Ascending aorta (tissue), 2 donors: ENCODE measurements at places on chromosomes 16 and 17. TPM values are rescaled to one million over a fixed set of nuclear protein-coding genes. Genes with fewer than 3 reads are reported as not detected.

- H3K36me3 ChIP-seq = no peaks in the 10 kb centered on the region
- H3K4me3 ChIP-seq = no peak overlapping the region
- H3K27me3 ChIP-seq = no peaks in the 10 kb centered on the region
Measured at GRCh38 chr17:15742051-15742795, 10.1 kb downstream of the TBC1D26 start.

GRCh38 chr17:77686903-77687302 lies 271.6 kb upstream of the TNRC6C start:
- H3K36me3 ChIP-seq = no peaks in the 10 kb centered on the region
- no peak overlapping the region for H3K27ac ChIP-seq
- H3K27me3 ChIP-seq = no peaks in the 10 kb centered on the region
- no peak overlapping the region for H3K4me3 ChIP-seq
- H3K4me1 ChIP-seq = no peaks in the 10 kb centered on the region

GRCh38 chr16:58264961-58265479 lies 29.8 kb downstream of the PRSS54 start:
- H3K27me3 ChIP-seq = no peaks in the 10 kb centered on the region
- H3K4me1 ChIP-seq = no peaks in the 10 kb centered on the region
- no peak overlapping the region for H3K27ac ChIP-seq
- DNase-seq = no peak
- H3K4me3 ChIP-seq = no peak overlapping the region
- no peaks in the 10 kb centered on the region for H3K36me3 ChIP-seq

GRCh38 chr17:48240122-48240521 lies 132.6 kb downstream of the SNX11 start:
- H3K27ac ChIP-seq = no peak overlapping the region
- H3K27me3 ChIP-seq = no peaks in the 10 kb centered on the region
- no peaks in the 10 kb centered on the region for H3K36me3 ChIP-seq
- no peak overlapping the region for H3K4me3 ChIP-seq
- DNase-seq = no peak
- H3K4me1 ChIP-seq = no peaks in the 10 kb centered on the region

DNA sequence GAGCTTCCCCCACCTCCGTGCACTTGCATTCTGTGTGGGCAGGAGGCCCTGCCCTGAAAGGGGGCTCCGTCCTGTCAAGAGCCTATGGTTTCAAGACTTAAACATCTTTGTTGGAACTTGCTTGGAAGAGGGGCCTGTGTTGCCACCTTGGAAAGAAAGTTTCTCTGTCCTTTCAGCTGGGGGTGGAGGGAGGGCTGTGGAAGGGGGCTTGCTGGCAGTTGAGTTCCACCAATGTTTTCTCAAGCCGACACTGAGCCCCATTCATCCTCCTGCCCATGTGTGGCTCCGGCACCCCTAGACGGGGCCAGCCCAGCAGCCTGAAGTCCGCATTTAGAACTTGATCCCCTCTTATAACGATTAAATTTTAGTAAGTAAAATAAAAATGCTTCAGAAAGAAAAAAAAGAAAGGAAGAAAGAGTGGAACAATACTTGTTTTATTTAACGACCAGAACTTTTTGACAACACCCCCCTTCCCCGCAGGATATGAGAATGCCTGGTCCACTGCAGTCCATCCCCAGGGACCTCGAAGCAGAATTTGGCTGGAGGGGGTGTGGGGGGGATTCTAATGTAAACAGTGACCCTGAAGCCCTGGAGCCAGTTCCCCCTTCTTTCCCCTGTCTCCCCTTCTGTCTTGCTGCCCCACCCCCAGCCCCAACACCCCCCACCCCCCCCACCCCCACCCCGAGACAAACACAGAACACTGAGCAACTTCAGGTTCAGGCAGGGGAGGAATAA lies 26.9 kb upstream of the CLEC18A start:
- H3K4me3 ChIP-seq = peak overlapping the region; percentile 72
- H3K4me1 ChIP-seq = peaks cover 57% of the 10 kb centered on the region
- no peaks in the 10 kb centered on the region for H3K27me3 ChIP-seq
- peak overlapping the region; percentile 97 for H3K27ac ChIP-seq

- peaks cover 39% of the 10 kb centered on the region for H3K4me1 ChIP-seq
- no peaks in the 10 kb centered on the region for H3K27me3 ChIP-seq
- H3K36me3 ChIP-seq = no peaks in the 10 kb centered on the region
- H3K4me3 ChIP-seq = peak overlapping the region; percentile 39
- peak overlapping the region; percentile 100 for H3K27ac ChIP-seq
Measured at GRCh38 chr17:16286009-16286946, 67.0 kb downstream of the CENPV start.

GRCh38 chr17:50128441-50129352 lies 1.3 kb downstream of the SAMD14 start:
- no peak for DNase-seq
- H3K36me3 ChIP-seq = no peaks in the 10 kb centered on the region
- peak overlapping the region; percentile 89 for H3K4me3 ChIP-seq
- peaks cover 33% of the 10 kb centered on the region for H3K4me1 ChIP-seq
- H3K27ac ChIP-seq = peak overlapping the region; percentile 2
- H3K27me3 ChIP-seq = no peaks in the 10 kb centered on the region

- peaks cover 5% of the 10 kb centered on the region for H3K36me3 ChIP-seq
- H3K27me3 ChIP-seq = no peaks in the 10 kb centered on the region
- no peak overlapping the region for H3K4me3 ChIP-seq
- no peak for DNase-seq
- H3K27ac ChIP-seq = peak overlapping the region; percentile 15
Measured at GRCh38 chr17:21036361-21036881, 6.4 kb downstream of the USP22 start.

DNA sequence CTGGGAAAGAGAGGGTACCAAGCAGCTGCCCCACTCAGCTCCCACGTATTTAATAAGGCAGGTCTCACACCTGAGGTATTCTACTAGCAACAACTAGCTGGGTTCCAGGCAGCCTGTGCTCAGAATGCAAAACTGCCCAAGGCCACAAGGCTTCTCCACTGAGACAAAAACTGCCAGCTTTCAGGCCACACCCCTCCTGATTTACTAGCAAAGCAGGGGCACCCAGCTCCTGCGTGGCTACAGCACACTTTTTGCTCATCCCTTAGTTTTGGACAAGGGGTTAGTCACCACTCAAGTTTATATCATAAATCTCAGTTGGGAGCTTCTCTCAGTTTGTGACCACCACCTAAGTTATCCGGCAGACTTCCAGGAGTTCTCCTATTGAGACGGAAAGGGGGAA lies 494.6 kb downstream of the CDH11 start:
- H3K27me3 ChIP-seq = no peaks in the 10 kb centered on the region
- no peak overlapping the region for H3K4me3 ChIP-seq
- DNase-seq = no peak
- no peaks in the 10 kb centered on the region for H3K36me3 ChIP-seq
- no peak overlapping the region for H3K27ac ChIP-seq

DNA sequence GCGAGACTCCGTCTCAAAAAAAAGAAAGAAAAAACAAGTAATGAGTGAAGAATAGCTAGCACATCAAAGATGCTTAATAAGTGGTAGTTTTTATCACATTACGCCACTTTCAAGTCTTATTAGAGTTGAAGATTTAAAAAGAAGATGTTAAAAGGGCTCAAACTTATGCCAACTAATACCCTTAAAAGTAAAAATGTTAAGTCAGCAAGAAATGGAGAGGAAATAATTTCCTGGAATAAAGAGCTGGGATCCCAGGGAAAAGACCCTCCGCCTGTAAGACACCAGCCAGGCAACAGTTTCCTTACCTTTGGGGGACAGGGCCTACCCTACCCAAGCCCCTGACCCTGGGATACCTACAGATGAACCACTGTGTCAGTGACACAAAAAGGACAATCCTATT lies 3.6 kb downstream of the XPO6 start:
- peaks cover 1% of the 10 kb centered on the region for H3K36me3 ChIP-seq
- no peak overlapping the region for H3K27ac ChIP-seq
- no peak for DNase-seq
- no peak overlapping the region for H3K4me3 ChIP-seq
- H3K4me1 ChIP-seq = peaks cover 11% of the 10 kb centered on the region

DNA sequence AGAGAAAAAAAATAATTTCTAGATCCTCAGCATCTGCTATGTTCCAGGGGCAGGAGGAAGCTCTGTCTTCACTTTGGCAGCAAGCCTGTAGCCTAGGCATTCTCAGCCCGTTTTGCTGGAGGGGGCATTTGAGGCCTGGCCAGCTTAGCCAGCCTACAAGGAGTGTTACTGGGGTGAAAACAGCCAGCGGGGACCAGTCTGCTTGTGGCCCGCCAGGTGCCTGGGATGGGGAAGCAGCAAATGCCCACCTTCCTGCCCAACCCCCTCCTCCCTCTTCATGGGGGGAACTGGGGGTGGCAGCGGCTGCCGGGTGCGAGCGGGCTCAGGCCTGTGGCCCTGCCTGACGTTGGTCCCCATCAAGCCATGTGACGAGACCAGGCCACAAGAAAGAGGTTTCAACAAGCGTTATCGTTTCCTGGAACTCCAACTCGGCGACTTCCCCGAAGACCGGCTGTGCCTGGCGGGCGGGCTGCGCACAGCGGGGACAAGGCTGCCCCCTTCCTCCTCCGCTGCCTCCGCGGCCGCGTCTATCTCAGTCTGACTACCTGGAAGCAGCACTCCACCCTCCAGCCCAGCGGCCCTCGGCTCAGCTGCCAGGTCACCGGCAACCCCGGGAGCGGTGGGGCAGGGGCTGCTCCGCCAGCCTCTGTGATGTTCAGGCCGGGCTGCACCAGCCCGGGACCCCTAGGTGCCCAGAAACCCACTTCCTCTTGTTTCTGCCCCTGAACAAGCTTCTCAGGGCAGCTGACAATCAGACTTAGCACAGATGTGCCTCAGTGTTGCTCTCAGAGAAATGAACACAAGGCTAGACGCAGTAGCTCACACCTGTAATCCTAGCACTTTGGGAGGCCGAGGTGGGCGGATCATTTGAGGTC lies 22.9 kb downstream of the SOCS1 start:
- peaks cover 3% of the 10 kb centered on the region for H3K4me1 ChIP-seq
- H3K36me3 ChIP-seq = no peaks in the 10 kb centered on the region
- H3K27ac ChIP-seq = no peak overlapping the region
- no peak for DNase-seq
- peak overlapping the region; percentile 5 for H3K4me3 ChIP-seq

- no peak for DNase-seq
- H3K27ac ChIP-seq = no peak overlapping the region
- no peaks in the 10 kb centered on the region for H3K36me3 ChIP-seq
- no peaks in the 10 kb centered on the region for H3K27me3 ChIP-seq
- H3K4me3 ChIP-seq = no peak overlapping the region
Measured at GRCh38 chr16:87190288-87191230, 126.6 kb downstream of the C16orf95 start.

- no peaks in the 10 kb centered on the region for H3K27me3 ChIP-seq
- H3K27ac ChIP-seq = no peak overlapping the region
- H3K4me3 ChIP-seq = no peak overlapping the region
- no peak for DNase-seq
Measured at GRCh38 chr17:36730857-36731490, 129.6 kb downstream of the MRM1 start.

- H3K4me3 ChIP-seq = no peak overlapping the region
- H3K4me1 ChIP-seq = no peaks in the 10 kb centered on the region
- H3K27ac ChIP-seq = no peak overlapping the region
- no peak for DNase-seq
Measured at GRCh38 chr16:8716592-8716991, 42.2 kb downstream of the ABAT start.

DNA sequence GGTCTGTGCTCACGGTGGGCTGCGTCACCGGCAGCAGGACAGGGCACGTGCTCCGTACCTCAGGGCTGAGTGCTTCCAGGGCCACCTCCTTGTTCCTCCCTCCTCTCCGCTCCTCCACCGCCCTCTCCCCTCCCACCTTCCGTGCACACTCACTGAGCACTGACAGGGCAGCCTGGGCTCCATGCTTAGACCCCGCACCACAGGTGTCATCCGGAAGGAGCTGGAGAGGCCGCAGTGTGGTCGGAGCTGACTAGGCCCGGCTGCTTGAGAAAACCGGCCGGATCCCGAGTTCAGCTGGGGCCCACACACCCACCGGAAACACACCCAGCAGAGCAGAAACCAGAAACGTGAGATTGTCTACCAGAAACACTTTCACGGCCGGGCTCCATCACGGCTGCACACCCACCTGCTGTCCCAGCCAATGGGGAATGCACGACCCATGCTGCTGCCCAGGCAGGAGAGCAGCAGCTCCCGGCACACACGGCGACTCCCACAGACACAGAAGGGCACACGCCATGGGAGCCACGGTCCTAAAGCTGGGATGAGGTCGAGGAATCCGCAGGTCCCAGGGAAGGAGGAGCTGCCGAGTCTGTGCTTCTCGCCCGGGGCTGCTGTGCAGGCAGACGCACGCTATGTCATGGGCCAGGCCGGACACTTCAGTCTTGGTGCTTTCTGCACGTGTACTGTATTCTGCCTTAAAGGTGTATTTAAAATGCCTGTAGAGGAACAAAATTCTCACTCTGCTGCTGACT lies 55.0 kb upstream of the ZNF469 start:
- no peaks in the 10 kb centered on the region for H3K36me3 ChIP-seq
- no peaks in the 10 kb centered on the region for H3K27me3 ChIP-seq
- no peak for DNase-seq
- H3K4me1 ChIP-seq = peaks cover 6% of the 10 kb centered on the region
- no peak overlapping the region for H3K4me3 ChIP-seq

DNA sequence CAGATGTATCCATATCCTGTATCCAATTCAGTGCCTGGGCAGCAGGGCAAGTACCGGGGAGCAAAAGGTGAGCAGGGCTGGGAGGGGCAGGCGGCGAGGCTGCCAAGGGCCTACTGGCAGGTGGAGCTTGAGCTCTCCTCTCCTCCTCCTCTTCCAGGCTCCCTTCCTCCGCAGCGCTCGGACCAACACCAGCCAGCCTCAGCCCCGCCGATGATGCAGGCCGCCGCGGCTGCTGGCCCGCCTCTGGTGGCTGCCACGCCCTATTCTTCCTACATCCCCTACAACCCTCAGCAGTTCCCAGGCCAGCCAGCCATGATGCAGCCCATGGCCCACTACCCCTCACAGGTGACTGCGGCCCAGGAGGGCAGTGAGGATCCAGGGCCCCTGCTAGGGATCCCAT lies 11.6 kb downstream of the ATXN2L start:
- no peaks in the 10 kb centered on the region for H3K4me1 ChIP-seq
- H3K4me3 ChIP-seq = no peak overlapping the region
- no peak for DNase-seq

DNA sequence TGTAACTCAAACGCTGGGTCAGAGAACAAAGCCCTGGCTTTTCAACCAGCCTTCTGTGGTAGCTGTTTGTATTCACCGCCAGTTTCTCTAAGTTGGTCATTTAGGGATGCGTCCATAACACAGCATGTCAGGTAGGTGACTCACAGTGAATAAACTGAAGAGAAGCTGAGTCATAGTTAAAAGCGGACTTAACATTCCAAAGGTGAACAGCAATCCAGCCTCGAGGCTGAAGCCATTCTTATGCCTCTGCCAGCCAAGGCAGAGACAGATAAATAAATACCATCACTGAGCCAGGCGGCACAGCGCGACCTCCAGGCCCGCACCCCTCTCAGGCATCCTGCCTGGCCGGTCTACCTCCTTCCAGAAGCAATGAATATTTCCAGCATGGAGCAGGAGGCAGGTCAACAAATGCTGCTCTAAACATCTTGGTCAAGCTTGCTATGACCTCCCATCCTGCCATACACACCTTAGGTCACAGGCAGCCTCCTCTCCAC lies 12.4 kb upstream of the CACNG4 start:
- no peak overlapping the region for H3K27ac ChIP-seq
- H3K4me1 ChIP-seq = no peaks in the 10 kb centered on the region
- H3K27me3 ChIP-seq = no peaks in the 10 kb centered on the region
- no peak for DNase-seq
- H3K36me3 ChIP-seq = no peaks in the 10 kb centered on the region

Gene PITPNC1
- total RNA-seq = 10.9 TPM

Gene EVPL
- not detected for total RNA-seq

Gene TBX21
- total RNA-seq = not detected

Gene GPR179
- total RNA-seq = not detected

Gene PRRT2
- 5.0 TPM for total RNA-seq

Gene C16orf74
- total RNA-seq = not detected

Gene AANAT
- not detected for total RNA-seq

Gene HIGD1B
- total RNA-seq = not detected

Gene MYH1
- not detected for total RNA-seq

Gene BCAR1
- 243 TPM for total RNA-seq
